ENCODE measurements at places on chromosomes 1 and 21.

- no peak for DNase-seq
These were observed 13.4 kb upstream of the ZNF281 start for GRCh38 chr1:200423235-200423634.

DNA sequence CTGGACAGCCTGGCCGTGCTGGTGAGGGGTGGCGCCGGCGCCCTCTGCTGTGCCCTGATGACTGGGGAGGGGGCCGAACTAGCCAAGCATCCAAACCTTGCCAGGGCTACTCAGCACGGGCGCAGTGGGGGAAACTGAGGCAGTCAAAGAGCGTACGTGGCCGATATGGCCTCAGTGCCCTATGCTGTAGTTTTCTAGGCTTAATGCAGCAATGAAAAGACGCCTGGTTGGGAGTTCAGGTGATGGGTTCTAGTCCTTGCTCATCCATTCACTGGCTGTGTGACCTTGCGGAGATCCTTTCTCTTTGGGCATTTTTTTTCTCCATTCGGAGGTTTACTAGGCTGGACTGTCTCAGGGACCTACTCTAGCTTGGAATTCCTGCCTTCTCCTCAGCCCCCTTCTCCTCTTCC lies 822 bp downstream of the MTX1 start:
- DNase-seq = no peak

GRCh38 chr1:184350573-184350972 lies 36.3 kb upstream of the C1orf21 start:
- DNase-seq = no peak

DNA sequence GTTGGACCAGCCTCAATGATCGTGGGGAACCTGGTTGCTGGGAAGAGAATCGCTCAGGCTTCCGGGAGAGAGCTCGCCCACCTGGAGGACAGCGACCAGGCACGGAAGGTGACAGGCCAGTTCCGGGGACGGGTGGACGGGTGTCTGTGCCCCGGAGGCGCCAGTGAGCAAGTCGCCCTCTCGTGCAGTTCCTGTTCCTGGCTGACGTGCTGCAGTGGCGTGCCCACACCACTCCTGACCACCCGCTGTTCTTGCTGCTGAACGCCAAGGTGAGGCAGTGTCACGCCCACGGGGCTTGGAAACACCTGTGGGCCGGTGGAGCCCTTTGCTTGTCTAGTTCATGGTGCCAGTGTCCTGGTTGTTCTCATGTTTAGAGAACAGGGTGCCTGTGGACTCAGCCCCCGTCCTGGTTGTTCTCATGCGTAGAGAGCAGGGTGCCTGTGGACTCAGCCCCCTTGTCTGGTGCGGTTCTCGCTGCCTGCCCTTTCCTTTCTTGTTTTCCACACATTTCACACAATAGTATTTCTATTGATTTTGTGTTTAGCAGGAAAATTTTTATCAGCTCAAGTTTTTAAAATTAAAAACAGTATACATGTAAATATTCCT lies 53.1 kb downstream of the S100B start:
- DNase-seq = peak; percentile 21

GRCh38 chr21:15793109-15793508 lies 63.3 kb downstream of the USP25 start:
- DNase-seq = no peak

GRCh38 chr1:230332061-230332460 lies 94.1 kb downstream of the PGBD5 start:
- DNase-seq = no peak

DNA sequence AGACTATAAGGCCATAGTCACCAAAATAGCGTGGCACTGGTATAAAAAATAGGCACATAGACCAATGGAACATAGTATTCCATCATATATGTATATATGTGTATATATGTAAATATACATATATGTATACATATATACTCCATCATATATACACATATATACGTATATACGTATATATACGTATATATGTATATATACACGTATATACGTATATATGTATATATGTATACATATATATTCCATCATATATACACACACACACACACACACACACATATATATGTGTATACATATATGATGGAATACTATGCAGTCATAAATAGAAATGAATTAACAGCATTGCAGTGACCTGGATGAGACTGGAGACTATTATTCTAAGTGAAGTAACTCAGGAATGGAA lies 204.6 kb downstream of the LTN1 start:
- DNase-seq = no peak

DNA sequence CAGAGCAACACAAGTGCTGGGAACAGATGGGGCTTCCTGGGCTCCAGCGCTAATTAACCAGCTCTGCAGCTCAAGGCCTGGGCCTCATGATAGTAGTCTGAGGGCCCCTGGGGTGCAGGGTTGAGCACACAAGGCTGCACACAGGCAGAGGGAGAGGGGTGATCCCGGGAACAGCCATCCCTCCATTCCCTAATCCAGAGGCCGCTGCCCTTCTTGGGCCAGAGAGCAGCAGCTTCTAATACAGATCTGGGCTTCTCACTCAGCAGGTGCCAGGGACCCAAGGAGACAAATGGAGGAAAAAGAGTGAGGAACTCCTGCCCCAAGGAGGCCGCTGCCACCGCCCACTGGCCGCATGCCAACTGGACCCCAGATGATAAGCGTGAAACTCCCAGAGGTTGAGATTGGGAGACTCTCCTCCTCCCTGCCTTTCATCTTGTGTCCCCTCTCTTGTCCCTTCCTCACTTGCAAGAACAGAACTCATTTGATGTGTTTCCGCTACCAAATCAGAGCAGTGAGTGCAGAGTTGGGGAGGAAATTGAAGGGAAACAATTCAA lies 58.0 kb upstream of the IFNAR2 start:
- no peak for DNase-seq

GRCh38 chr21:45200581-45201296 lies 87.0 kb downstream of the POFUT2 start:
- DNase-seq = no peak

DNA sequence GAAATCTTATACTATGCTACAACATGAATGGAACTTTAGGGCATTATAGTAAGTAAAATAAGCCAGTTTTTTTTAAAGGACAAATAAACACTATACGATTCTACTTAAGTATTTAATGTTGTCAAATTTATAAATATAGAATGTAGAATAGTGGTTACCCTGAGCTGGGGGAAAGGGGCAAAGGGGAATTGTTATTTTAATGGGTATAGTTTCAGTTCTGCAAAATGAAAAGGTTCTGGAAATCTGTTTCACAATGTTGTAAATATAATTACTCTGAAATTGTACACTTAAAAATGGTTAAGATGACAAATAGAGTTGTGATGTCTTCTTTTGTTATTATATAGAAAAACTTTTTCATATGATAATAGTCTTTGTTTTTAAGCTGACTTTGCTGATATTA lies 366.3 kb downstream of the MRPL39 start:
- no peak for DNase-seq

- DNase-seq = no peak
These were observed 41.7 kb downstream of the UMODL1 start for GRCh38 chr21:42112857-42113256.

DNA sequence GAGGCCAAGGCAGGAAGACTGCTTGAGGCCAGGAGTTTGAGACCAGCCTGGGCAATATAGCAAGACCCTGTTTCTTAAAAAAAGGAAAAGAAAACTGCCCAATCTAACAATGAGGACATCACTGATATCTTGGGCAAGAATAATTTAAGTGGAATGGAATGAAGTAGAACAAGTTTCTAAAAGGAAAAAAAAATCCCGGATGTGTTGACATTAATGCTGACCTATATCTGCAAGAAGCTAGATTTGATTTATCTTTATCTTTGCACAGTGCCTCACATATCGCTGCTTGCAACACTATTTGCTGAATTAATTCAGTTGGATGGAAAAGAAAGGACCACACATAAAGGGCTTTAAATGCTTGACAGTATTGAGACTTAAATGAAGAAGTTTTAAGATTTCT lies 27.8 kb downstream of the DIPK1A start:
- no peak for DNase-seq

GRCh38 chr1:208892147-208892546 lies 648.0 kb upstream of the PLXNA2 start:
- DNase-seq = no peak

DNA sequence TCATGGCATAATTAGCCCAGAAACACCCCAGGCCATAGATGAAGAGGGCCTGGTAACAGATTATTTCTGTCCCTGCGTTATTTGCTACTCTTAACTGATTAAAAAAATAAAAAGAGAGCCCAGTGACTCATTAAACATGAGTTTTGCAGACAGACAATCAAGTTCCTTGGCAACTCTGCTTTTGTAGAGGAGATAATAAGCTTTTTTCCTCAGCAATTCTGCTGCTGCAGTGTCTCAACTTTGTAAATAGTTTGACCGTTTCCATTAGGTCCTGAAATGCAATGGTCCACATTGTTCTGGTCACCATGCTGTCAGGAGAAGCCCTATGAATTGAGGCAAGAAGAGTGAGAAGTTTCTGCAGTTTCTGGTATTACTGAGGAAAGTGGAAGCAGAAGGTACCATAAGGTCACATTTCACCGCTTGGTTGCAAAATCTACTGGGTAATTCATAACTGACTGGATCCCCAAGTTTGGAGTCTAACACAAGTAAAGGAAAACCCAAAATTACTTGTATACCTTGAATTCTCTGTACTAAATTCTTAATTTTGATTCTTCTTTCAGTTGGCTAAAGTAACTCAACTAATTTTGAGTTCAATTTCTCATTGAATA lies 139.5 kb downstream of the ZZZ3 start:
- DNase-seq = no peak

- DNase-seq = no peak
These were observed 22.4 kb upstream of the ARHGAP29 start for GRCh38 chr1:94259635-94260289.

GRCh38 chr1:4486408-4487120 lies 167.8 kb upstream of the AJAP1 start:
- DNase-seq = no peak

GRCh38 chr1:205068457-205069040 lies 15.7 kb downstream of the TMEM81 start:
- DNase-seq = no peak

GRCh38 chr1:45443580-45444446 lies 47.1 kb downstream of the TESK2 start:
- DNase-seq = no peak

DNA sequence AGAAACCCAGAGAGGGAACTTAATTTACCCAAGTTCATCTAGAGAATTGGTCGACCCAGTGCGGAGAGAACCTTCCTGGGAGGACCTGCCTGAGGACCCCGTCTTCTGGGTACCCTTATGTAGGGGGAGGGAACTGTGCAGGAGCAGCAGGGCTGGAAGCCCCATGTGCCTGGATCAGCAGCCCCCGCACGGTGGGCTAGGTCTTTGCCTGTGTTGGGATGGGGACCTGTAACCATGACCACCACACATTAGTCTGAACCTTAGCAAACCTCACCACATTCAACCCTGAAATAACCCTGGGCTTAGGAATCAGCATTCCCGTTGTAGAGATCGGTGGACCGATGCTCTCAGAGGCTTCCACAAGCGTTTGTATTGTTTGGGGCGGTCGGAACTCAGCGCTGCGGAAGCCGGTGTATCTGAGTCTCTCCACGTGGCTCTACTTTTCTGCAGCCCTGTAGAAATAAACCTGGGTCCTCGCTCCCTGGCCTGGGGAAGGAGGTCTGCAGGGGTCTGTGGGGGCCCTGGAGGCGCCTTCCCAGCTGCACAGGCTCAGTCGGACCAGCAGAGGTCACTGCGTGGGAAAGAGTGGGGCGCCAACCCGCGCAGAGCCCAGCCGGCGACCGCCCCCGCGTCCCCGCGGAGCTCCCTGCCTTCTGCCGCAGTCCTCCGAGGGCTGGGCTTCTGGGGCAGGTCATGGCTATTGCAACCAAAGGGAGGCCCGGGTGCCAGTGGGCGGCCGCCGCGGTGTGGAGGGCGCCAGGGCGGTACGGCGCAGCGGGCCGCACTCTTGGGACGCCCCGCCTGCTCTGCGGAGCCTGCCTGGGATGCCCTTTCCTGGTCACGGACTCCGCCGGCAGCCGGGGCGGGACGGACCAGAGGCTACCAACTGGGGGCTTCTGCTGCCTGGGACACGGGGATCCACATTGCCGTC lies 36.2 kb upstream of the KCNA10 start:
- DNase-seq = peak; percentile 25

DNA sequence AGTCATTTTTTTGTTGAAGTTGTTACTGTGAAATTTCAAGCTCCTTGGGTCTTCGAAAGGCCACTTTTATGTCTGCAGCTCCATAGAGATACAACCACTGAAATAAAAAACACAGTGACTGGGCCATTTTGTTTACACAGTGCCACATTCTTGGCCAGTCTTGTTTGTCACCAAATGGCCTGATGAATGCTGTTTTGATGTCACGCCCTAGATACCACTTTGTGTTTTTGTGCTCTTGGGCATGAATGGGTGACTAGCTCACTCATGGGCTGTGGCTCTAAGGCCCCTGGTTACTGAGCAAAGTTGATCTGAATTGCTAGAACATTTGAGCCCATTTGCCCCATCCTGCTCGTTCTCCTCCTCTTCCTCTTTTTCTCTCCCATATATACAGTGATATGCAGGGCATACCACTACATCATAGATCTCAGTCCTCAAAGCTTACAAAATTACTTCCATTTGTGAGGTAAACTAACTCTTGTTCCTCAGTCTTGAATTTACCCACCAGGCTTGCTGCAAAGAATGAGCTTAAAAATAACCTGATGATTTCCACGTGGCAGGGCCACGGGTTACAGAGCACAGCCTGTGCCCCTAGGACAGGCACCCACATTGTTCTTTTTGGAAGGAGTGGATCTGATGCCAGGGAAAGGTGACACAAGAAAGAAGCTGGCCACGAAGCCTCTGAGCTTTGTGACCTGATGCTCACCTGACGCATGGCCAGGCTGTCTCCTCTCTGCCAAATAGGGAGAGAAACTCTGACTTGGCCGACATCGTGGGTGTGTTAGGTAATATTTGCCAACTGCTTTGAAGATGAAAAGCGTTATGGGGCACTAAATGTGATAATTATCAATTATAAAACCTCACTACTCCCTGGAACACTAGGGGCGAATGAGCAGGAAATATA lies 92.4 kb downstream of the RUNX1 start:
- no peak for DNase-seq

- DNase-seq = peak; percentile 88
These were observed 2.0 kb upstream of the EFNA4 start for GRCh38 chr1:155061381-155062150.

DNA sequence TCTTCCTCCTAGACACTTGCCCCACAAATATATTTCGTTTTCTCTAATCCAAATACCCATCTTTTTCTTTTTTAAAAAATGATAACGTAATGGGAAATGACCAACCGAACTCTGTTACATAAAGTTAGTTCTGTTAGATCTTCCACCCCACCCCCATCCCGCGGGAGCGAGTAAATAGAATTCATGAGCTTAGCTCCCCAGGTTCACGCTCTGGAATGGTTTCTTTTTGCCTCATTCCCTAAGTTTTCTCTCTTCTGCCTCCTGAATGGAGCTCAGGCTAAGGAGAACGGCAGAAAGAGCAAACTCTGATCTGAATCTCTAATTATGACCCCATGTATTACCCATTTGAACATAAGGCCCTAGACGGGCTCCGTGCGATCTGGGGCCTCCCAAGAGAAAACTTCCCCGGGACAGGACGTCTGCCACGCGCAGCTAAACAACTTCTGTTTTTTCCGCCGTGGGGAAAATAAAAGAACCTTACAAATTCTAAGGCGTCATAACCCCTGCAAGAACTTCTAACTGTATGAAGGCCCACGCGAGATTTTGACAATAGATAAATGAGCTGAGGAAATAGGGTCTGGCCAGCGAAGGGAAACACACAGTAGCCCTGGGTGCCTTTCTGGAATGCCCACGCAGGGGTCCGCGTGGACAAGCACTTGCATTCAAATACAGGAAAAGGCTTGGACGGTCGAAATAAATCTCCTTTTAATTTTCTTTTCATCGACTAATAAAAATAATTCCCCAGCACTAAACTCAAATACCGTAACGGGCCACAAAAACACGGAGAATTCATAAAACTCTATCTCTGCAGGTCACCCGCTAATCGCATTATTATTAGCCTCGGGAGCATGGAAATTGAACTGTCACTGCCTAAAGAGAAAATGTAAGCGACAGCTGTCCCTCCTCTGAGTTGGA lies 2.2 kb downstream of the TBX15 start:
- no peak for DNase-seq
